ENCODE measurements at places on chromosomes 11 and 22.

DNA sequence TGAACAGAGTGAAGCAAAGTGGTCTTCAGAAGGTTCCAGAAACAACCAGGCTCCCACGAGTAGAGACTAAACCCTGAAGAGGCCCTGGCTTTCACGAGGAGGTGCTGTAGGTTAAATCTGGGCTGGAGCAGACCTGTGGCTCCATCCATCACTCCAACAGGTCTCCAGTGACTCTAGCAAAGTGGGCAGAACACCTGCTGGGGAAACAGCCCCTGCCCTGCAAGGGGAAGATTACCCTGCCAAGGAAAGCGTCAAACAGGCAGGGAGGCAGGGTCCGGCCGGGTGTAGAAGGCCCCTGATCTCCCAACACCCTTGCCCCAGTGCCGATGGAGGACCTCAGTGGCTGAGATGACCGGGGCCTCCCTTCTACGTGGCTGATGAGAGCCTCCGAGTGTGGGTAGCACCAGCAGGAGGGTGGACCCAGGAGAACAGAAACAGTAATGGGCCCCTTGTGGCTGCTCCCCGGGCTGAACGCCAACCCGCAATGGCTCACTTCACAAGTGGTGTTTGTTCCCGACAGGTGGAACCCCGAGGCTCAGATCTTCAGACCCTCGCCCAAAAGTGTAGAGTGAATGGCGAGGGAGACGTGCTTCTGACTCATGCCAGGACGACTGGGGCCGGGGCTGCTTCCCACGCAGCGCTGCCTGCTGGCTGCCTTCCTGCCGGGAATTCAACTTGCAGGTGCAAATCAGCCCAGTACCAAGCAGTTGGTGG is 112.0 kb downstream of the SHANK2 start:
- H3K4me1 ChIP-seq: no peaks in the 10 kb centered on the region
- no peak for DNase-seq
- H3K27me3 ChIP-seq: no peaks in the 10 kb centered on the region
- no peak overlapping the region for H3K4me3 ChIP-seq

- H3K4me1 ChIP-seq: peaks cover 5% of the 10 kb centered on the region
- H3K27me3 ChIP-seq: no peaks in the 10 kb centered on the region
Observed at GRCh38 chr11:12556788-12557384, 117.3 kb upstream of the TEAD1 start.

DNA sequence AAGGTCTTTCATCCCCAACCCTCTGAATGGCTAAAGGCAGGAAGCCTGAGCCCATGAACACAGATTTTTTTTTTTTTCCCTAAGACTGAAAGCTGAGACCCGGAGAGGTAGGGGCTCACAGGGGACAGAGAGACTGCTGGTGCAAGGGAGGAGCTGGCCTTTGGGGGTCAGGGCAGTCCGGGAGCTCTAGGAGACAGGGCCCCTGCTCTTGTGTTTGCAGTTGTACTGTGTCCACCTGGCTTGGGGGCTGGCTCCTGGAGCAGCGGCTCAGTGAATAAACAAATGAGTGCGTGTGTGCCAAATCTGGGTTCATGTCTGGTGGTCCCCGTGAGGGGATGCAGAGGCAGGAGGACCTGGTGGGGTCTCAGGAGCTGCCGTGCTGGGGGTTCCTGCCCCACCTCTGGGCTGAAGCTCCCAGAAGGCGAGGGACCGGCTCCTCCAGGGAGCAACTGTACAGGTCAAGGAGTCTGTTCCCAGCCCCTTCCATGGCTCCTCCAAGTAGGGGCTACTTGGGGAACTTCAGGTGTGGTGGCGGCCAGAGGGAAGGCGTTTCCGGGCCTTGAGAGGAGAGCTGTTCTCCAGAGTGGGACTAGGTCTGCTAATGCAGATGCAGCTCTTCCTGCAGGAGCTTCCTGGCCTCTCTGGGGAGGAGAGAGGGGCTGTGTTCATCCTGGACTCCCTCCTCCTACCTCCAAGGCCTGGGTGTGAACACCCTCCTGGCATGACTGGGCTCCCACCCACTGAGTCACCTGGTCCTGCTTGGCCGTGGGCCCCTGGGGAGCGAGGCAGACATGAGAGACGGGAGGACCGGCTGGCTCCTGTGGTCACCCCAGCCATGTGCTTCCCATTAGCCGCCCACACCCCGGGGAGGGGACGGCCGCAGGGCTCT is 57.6 kb downstream of the FBXO7 start:
- H3K4me1 ChIP-seq: peaks cover 33% of the 10 kb centered on the region
- H3K36me3 ChIP-seq: no peaks in the 10 kb centered on the region
- DNase-seq: peak; percentile 80

- H3K4me3 ChIP-seq: no peak overlapping the region
- H3K4me1 ChIP-seq: no peaks in the 10 kb centered on the region
Observed at GRCh38 chr11:42249956-42250355, 790.5 kb upstream of the LRRC4C start.

DNA sequence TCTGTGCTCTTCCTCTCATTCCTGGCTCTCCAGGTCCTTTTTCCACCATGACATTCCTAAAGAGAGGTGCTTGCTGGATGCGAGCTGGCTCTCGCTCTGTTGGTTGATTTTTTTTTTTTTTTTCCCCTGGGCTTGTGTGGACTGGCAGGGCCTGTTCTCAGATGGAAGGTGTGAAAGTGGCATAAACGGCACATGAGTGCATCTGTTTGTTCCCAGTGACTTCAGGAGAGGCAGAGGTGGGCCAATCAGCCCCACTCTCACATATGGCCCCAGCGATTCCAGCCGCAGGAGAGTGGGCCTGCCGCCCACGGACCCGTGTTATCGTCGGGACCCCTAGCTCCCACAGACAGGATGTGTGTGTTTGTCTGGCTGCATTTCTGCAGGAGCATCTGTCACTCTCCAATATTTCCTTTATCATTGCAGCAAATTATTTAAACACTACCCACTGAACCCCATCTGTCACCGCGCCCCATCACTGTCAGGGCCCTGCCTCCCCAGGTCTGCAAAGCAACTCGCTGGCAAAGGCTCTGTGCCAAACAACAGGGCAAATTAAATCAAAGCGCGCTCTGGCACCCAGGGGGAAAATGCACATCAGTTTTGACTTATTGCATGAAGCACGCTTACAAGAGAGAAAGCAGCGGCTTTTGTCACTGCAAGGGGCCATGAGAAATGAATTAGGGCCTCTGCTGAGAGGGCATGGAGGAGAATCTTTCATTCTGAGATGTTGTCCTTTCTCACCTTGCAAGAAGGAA is 886.3 kb downstream of the NTM start:
- no peak overlapping the region for H3K4me3 ChIP-seq
- no peaks in the 10 kb centered on the region for H3K4me1 ChIP-seq
- H3K36me3 ChIP-seq: no peaks in the 10 kb centered on the region
- no peak for DNase-seq
- H3K27ac ChIP-seq: no peak overlapping the region

DNA sequence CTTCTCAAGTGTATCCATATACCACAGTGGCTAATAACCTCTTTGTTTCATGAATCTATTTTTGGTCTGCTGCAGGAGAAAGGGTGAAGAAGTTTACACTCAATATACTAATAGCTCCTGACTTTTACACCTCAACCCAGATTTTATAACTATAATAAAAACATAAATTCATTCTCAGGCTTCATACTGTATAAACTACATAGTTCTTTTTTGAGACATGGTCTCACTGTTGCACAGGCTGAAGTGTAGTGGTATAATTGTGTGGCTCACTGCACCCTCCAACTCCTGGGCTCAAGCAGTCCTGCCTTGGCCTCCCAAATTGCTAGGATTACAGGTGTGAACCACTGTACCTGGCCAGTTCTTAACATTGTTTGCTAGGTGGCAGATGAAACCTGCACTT is 17.8 kb upstream of the CCDC179 start:
- DNase-seq: no peak
- H3K4me1 ChIP-seq: no peaks in the 10 kb centered on the region
- no peaks in the 10 kb centered on the region for H3K36me3 ChIP-seq
- no peak overlapping the region for H3K4me3 ChIP-seq
- H3K27ac ChIP-seq: no peak overlapping the region

DNA sequence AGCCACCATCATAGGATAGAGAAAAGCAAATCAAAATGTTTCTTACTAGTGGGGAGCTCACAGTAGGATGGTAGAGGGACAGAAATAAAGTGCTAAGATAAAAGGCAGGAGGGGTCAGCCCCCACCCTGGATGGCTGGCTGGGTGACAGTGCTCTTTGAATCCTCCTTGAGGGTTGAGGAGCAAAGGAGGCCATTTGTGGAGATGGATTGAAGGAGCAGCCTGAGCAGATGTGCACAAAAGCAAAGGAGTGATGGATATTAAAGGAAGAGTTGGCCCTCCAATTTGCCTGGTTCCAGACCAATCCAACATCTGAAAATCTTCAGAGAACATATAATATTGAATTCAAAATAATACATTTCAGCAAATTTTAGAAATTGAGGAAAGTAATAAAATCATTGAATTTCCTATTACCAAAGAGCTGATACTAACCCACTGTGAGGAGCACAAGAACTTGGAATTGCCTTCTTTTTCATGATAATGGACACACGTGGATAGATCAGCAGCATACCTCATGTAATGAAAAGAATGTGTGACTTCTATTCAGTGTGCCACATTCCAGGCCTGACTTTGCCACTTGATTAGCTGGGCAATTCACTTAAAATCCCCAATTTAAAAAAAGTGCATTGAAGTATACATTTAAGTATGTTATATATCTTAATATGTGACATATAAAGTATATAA is 287.0 kb downstream of the FAT3 start:
- DNase-seq: no peak

DNA sequence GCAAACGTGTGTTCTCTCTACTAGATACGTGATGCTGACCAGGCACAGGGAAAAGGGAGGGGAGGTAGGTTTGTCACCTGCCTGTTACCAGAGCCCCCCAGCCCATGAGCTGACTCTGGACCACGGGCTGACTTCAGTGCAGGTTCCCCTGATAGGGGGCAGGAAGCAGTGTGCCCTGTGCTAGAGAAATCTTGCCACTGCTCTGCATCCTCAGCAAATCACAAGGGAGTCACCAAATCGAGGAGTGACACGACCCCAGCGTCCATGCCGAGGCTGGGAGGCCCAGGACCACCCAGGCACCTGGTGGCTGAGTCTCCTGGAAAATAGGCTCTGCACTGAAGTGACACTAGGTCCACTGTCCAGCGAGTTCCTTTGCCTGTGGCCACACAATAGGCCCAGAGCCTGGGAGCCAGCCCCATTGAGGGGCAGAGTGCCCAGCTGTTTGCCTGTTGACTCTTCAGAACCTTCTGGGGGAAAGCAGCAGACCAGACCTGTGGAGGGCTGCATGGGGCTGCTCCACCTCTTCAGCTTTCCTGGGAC is 99.3 kb downstream of the CTTN start:
- H3K4me3 ChIP-seq: no peak overlapping the region
- H3K27ac ChIP-seq: no peak overlapping the region
- DNase-seq: no peak
- no peaks in the 10 kb centered on the region for H3K36me3 ChIP-seq
- no peaks in the 10 kb centered on the region for H3K27me3 ChIP-seq
- H3K4me1 ChIP-seq: no peaks in the 10 kb centered on the region

DNA sequence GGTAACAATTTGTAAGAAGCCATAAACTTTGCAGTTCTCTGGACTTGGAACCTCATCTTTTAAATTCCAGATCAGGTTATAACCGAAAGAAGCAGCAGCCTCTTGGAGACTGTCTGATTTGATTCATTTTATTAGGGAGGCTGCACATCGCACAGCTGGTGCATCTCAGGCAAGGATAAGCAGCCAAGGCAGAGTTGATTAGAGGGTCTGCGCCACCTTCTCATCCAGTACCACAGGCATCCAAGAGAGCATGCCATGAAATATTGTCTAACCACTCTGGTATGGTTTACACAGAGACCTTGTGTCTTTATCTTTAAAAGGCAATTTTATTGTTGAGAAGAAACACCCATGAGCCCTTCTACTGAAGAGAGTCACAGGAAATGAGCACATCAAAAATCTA is 16.2 kb upstream of the CWF19L2 start:
- no peaks in the 10 kb centered on the region for H3K36me3 ChIP-seq
- no peaks in the 10 kb centered on the region for H3K27me3 ChIP-seq
- DNase-seq: no peak

DNA sequence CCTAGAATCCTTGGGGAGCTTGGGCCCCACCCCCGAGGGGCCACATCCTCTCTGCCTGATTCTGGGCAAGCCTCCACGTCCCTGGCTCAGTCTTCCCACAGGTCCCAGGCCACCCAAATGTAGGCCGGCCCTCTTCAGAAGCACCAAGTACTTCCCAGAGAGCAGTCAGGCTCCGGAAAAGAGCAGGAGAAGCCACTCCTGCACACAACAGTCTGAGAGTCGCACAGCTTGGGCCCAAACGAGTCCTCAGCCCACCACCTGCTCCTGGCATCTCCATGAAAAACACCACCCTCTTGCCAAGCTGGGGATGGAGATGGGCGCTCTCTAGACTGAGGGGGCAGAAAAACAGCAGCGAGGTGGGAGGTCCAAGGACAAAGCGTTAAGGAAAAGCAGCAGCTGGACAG is 15.4 kb downstream of the EHD1 start:
- no peaks in the 10 kb centered on the region for H3K36me3 ChIP-seq
- H3K27me3 ChIP-seq: no peaks in the 10 kb centered on the region
- DNase-seq: no peak
- H3K4me1 ChIP-seq: peaks cover 66% of the 10 kb centered on the region

- H3K4me3 ChIP-seq: no peak overlapping the region
- no peak overlapping the region for H3K27ac ChIP-seq
- peaks cover 4% of the 10 kb centered on the region for H3K27me3 ChIP-seq
Observed at GRCh38 chr11:120577624-120578363, 66.2 kb downstream of the GRIK4 start.

- H3K4me3 ChIP-seq: no peak overlapping the region
- H3K36me3 ChIP-seq: no peaks in the 10 kb centered on the region
- no peaks in the 10 kb centered on the region for H3K27me3 ChIP-seq
- no peak overlapping the region for H3K27ac ChIP-seq
Observed at GRCh38 chr11:122627745-122628144, 27.8 kb upstream of the UBASH3B start.

DNA sequence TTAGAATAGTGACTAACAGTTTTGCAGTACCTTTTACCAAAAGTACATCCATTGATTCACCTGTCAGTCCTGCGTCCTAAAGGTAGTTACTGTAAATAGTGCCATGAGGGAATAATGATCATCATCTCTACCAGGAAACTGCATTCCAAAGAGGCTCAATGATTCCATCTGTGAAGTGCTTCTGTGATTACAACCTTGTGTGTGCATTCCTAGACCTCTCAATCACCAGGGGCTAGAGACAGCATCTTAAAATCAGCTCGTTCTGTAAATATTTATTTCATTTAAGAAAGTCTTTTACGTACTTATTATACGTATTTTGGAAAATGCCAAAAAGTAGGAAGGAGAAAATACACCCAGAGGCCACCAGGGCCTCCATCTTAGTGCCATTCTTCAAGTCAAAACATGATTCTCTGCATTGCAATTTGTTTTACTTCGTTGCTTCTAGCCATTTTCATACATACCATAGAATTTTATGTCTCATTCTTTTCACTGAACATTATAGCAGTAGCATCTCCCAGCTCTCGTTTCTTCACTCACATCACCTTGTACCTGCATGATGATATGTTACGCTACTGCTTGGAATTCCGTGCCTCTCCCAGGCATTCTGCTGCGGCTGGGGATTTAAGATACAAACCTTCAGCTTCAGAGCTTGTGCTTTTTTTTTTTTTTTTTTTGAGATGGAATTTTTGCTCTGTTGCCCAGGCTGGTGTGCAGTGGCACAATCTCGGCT is 117.0 kb downstream of the SEZ6L start:
- H3K36me3 ChIP-seq: no peaks in the 10 kb centered on the region
- no peaks in the 10 kb centered on the region for H3K4me1 ChIP-seq
- no peaks in the 10 kb centered on the region for H3K27me3 ChIP-seq
- no peak overlapping the region for H3K27ac ChIP-seq
- DNase-seq: no peak

GRCh38 chr11:74683279-74683871 is 47.9 kb downstream of the CHRDL2 start:
- H3K4me3 ChIP-seq: peak overlapping the region; percentile 62
- no peak for DNase-seq
